Kidney capillary endothelial cell (primary cell): ENCODE measurements at places on chromosomes 13 and 19.

- DNase-seq: no peak
Measured at GRCh38 chr13:33172911-33173310, 112.6 kb downstream of the STARD13 start.

DNA sequence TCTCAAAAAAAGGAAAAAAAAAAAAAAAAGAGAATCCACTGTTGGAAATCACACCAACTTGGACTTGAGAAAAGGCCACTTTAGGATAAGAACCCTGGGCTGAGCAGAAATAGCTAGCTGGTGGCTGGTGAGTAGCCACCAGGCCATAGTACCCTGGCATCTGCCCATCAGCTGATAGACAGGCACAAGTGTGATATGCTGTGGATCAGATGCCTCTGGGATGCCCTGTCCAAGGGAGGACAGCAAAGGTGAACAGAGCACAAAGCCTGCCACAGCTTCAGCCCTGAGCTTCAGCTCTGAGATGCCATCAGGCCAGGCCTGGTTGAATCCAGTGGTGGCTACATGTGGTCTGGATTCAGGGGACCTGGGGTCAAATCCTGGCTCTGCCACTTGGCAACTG lies 8.7 kb downstream of the SIRT2 start:
- no peak for DNase-seq

DNA sequence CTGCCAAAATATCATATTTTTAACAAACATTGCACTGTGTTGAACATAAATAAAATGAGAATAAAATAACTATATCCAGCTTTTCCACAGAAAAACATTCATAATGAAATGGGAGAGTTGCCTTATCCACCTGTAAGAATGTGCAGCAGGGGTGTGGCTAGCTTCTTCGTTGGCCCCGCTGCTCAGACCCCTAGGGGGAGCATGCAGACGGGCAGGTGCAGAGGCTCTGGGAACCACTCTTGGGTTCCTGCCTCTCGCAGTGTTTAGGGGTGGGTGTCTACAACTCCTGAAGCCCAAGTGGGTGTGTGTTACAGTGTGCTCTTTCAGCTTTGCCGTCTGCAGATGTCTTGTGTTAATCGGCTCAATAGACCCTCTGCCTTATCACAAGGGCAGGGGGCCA lies 121.7 kb downstream of the SLITRK5 start:
- DNase-seq: no peak

DNA sequence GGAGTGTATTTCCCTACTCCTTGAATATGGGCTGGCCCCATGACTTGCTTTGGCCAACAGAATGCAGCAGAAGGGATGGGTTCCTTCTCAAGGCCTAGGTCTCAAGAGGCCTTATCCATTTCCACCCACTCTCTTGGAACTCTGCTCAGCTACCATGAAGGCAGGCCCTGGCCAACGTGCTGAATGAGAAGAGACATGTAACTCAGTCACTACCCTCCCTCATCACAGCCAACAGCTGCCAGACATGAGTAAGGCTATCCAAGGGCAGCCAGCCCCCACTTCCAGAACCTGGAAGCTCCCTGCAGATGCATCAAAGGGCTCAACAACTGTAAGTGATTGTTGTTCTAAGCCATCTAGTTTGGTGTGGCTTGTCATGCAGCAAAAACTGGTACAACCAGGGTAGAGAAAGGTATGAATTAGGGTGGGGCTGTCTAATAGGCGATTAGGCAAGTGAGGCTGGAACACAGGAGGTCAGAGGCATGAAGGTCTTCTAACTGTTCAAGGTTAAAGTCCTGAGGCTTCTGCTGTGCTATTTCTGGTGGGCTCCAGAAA lies 1.4 kb upstream of the RASL11A start:
- no peak for DNase-seq

GRCh38 chr13:61765181-61765742 lies 349.6 kb upstream of the PCDH20 start:
- no peak for DNase-seq

- DNase-seq: no peak
Measured at GRCh38 chr19:47310819-47311218, 1.2 kb downstream of the C5AR1 start.

GRCh38 chr19:2926341-2927031 lies 18.3 kb downstream of the ZNF77 start:
- DNase-seq: no peak

DNA sequence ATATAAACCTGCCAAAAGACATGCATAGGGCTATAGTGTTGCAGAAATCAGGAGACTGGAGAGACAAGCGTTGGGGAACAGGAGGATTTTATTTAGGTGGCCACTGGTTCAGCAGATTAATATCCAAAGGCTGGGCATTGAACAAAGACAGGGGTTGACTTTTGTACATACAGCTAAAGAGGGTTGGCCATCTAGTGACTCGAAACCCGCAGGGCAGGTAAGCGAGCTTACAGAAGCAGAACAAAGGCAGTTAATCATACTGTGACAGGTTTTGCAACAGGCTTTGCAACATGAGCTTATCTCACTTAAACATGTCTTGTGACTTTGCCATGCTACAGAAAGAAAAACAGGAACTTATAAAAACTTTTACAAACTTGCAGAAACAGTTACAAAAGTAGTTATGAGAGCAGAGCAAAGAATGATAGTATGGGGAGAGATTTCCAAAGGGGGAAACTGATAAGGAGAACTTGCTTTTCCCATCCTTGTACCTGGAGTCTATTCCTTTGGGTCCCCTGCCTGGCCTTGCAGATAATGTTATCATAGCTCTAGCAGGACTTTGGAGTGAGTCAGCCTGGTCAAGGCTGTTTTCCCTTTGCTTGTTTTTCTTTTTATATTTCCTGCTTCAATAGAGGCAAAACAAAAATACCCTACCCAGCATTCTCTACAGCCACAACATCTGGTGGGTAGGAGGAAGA lies 234.2 kb downstream of the PCDH17 start:
- no peak for DNase-seq

- peak; percentile 99 for DNase-seq
Measured at GRCh38 chr19:56507446-56508289, at the start of gene ZNF471. ZNF471 (plus strand) TSS chr19:56507855; CDS start chr19:56511572, 3,717 bp downstream.

DNA sequence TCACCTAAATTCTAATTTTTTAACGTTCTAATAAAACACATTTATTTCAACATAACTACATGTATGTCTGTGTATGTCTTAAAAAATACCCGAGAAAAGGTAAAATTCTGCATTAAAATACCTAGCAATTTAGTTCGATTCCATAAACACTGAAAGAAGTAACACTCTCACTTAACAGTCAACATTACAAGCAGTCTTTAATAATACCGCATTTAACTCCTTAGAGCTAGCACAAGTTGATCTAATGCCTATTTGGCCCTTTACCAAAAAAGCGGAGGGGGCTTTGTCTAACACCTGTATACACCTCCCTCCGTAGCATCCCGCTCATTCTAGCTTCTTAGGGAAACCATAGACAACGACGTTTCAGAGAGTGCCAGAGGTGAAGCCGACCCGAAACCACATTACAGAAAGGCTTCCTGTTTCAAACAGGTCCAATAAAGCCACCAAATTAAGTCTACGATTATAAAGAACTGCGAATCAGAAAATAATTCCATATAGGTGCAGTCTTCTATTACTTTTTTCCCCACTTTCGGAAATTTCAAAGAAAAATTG lies 1.2 kb downstream of the SPART start:
- peak; percentile 13 for DNase-seq

GRCh38 chr19:29367791-29368222 lies 154.9 kb upstream of the UQCRFS1 start:
- no peak for DNase-seq

- no peak for DNase-seq
Measured at GRCh38 chr13:96836733-96837132, 157.5 kb downstream of the OXGR1 start.

DNA sequence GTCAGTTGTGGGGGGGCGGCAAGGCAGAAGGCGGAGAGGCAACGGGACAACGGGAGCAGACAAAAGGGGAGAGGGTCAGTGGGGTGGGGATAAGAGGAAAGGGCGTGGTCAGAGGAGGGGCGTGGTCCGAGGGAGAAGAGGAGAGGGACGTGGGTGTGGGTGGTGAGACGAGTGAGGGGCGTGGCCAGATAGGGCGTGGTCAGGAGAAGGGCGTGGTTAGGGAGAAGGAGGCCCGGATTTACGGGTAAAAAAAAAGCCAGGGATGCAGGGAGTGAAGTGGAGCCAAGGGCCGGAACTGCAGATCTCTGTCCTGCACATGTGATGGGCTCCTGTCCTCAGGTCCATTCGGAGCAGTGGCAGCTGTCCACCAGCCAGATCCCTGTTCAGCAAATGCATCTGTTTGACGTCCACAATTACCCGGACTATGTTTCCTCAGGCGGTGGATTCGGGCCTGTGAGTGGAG lies 21.5 kb downstream of the CPT1C start:
- no peak for DNase-seq

GRCh38 chr19:12668932-12669269 lies 2.3 kb downstream of the WDR83 start:
- no peak for DNase-seq

- DNase-seq: no peak
Measured at GRCh38 chr13:60716313-60716712, 319.3 kb downstream of the TDRD3 start.

GRCh38 chr13:30274083-30274482 lies 33.3 kb downstream of the KATNAL1 start:
- no peak for DNase-seq

- DNase-seq: no peak
Measured at GRCh38 chr13:105462098-105462497, 1073.4 kb downstream of the EFNB2 start.

DNA sequence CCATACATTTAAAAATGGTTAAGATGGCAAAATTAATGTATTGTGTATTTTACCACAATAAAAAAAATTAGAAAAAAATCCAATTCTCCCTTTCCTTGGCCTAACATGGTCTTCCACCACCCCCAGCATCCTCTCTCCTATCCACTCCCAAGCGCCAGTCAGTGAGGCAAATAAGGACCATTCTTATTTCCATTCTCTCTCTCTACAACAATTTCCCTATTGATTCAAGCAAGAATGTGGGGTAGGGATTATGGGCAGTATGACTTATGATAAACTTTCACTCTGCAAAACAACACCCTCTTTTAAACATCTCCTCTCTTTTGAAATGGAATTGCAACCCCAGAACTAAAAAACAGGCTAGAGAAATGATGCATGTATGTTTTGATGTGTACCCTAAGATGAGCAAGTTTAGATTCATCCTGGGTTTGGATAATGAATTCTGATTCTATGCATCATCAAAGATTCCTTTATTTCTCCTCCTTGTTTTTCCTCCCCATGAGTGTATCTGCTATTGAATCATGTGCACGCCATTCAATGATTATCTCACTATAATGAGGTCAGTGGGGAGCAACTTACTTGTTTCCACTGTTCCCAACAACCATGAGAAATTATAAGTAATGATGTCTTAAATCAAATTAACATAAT lies 3.5 kb downstream of the STARD13 start:
- peak; percentile 53 for DNase-seq

- no peak for DNase-seq
Measured at GRCh38 chr19:45250832-45251451, at the start of gene MARK4. MARK4 (plus strand) TSS chr19:45251271; CDS start chr19:45251589, 318 bp downstream.

GRCh38 chr13:30719525-30719914 lies 15.8 kb upstream of the ALOX5AP start:
- DNase-seq: no peak

- DNase-seq: no peak
Measured at GRCh38 chr19:35689836-35690235, 14.5 kb upstream of the ZBTB32 start.

DNA sequence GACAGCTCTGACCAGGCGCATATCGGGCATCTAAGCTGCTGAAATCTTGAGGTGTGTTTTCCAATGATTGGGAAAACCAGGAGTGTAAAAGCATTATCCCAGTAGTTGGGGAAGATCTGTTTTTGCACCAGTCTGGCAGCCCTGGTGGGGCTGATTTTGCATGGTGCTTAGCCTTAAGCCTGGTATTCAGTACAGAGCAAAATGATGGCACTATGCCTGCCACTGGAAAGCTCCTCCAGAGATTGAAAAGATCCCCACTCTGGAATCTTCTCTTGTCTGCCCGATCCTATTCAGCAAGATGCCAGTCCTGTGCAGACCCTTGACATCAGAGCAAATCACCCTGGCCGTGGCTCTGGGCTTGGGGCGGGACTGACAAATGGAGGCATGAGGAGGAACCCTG lies 44.7 kb upstream of the SIAH3 start:
- DNase-seq: no peak

- no peak for DNase-seq
Measured at GRCh38 chr19:23183251-23183650, 66.4 kb downstream of the ZNF730 start.

DNA sequence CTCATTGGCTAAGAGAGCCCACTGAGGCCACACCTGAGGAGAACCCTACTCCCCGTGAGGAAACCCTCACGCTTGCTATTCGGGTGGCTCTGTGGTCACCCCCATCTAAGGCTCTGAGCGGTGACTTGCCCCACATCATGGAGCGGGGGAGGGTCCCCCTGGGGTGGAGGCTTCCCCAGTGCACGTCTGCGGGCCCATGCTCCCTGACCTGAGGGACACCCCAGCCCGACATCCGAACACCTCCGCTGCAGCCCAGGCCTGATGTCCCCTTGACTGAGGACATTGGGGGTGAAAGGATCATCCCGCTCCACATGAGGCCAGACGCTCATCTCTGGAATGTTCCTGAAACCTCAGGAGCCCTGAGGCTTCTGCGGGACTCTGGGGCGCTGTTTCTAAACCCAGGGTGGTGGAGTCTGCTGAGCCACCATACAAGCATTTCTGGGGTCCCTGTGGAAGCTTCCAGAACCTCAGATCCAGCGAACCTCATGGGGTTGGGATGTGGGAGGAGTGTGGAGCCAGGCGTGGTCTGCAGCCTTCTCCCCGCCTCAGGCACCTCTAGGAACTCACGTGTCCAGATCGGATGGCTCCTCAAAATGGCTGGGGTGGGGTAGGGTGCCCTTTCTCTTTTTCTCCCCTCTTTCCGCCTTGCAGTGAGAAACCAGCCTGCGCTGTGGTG lies 19.9 kb downstream of the TMED1 start:
- DNase-seq: no peak

DNA sequence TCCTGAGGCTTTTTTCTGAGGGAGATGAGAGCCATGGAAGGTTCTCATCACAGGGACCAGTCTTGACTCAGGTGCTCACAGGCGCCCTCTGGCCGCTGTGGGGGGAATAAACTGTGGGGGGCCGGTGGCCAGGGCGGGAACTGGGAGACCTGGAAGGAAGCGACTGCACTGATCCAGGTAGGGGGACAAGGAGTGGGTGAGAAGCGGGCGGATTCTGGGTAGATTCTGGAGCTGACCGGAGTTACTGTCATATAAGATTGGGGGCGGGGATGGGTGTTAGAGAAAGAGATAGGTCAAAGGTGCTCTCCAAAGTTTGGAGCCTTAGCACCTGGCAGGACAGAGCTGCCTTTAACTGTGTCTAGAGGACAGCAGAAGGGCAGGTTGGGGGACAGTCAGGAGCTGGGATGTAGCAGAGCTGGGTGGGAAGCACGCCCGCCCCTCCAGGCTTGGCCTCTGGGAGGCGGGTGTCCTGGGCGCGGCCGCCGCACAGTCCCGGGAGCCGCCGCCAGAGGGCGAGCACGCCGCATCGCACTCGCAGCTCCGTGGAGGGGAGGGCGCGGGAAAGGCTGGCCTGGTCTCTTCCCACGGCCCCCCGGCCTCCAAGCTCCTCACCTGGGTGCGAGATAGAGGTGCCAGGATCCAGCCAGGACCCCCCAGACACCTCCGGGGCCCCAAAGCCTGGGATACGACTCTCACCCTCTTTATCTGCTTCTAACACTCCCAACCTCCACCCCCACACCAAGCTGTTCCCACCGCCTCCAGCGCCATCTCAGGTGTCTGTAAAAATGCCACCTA lies 4.2 kb upstream of the DAND5 start:
- peak; percentile 74 for DNase-seq

- DNase-seq: no peak
Measured at GRCh38 chr19:970695-971094, 13.4 kb upstream of the WDR18 start.

GRCh38 chr19:14116918-14117578 lies 514 bp downstream of the PRKACA start:
- no peak for DNase-seq

- DNase-seq: peak; percentile 39
Measured at GRCh38 chr19:38263689-38264485, 486 bp upstream of the SPINT2 start.
